ENCODE measurements at places on chromosomes 5 and 9. TPM values are rescaled to one million over a fixed set of nuclear protein-coding genes. Genes with fewer than 3 reads are reported as not detected.

GRCh38 chr9:114050646-114051045, 27.5 kb downstream of the AMBP start:
- H3K36me3 ChIP-seq, result no peaks in the 10 kb centered on the region
- no peak for DNase-seq
- H3K27me3 ChIP-seq, result peaks cover 2% of the 10 kb centered on the region
- no peak overlapping the region for H3K4me3 ChIP-seq
- no peak overlapping the region for H3K27ac ChIP-seq

Gene PCDHGC4
- not detected for total RNA-seq

GRCh38 chr5:58444805-58445204, 15.1 kb downstream of the PLK2 start:
- H3K27ac ChIP-seq, result no peak overlapping the region
- DNase-seq, result no peak
- H3K27me3 ChIP-seq, result peaks cover 10% of the 10 kb centered on the region
- H3K4me3 ChIP-seq, result no peak overlapping the region
- H3K36me3 ChIP-seq, result no peaks in the 10 kb centered on the region

DNA sequence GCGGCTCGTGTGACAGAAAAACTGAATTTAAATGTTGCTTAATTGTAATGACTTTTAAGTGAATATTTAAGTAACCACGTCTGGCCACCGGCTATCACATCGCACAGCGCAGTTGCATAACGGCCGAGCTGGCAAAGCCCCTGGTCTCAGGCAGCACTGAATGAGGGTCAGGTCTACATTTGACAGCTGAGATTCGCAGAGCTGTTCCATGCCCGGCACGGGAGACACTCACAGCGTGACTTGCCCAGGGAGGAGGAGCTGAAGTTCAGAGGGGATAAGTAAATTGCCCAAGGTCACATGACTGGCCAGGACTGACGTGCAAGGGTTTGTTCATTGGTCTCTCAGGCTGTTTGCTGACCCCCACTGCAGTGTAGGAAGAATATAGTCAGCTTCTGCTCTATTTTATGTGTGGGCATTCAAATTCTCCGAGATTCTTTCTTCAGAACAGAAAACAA, 17.4 kb upstream of the COL5A1 start:
- H3K4me1 ChIP-seq, result no peaks in the 10 kb centered on the region
- no peak overlapping the region for H3K27ac ChIP-seq
- no peak for DNase-seq
- H3K36me3 ChIP-seq, result no peaks in the 10 kb centered on the region

- H3K27ac ChIP-seq, result no peak overlapping the region
- H3K36me3 ChIP-seq, result peaks cover 2% of the 10 kb centered on the region
- peaks cover 44% of the 10 kb centered on the region for H3K27me3 ChIP-seq
- DNase-seq, result no peak
Measured at GRCh38 chr5:54862036-54862435, 123.4 kb downstream of the ESM1 start.

- H3K36me3 ChIP-seq, result no peaks in the 10 kb centered on the region
- no peaks in the 10 kb centered on the region for H3K27me3 ChIP-seq
- H3K27ac ChIP-seq, result no peak overlapping the region
Measured at GRCh38 chr5:17991775-17992174, 357.5 kb downstream of the TAF11L14 start.

- H3K4me3 ChIP-seq, result no peak overlapping the region
- H3K27me3 ChIP-seq, result peaks cover 5% of the 10 kb centered on the region
- no peak for DNase-seq
- no peak overlapping the region for H3K27ac ChIP-seq
- no peaks in the 10 kb centered on the region for H3K36me3 ChIP-seq
Measured at GRCh38 chr5:135135530-135136226, 101.7 kb upstream of the PITX1 start.

Measured in activated CD4-positive, alpha-beta T cell treated with anti-CD3 and anti-CD28 coated beads, Interleukin-2, amount 10 ng/mL, durations not matched to agents 7 days and 5 days (primary cell).